ENCODE measurements at places on chromosomes 7 and 10.

DNA sequence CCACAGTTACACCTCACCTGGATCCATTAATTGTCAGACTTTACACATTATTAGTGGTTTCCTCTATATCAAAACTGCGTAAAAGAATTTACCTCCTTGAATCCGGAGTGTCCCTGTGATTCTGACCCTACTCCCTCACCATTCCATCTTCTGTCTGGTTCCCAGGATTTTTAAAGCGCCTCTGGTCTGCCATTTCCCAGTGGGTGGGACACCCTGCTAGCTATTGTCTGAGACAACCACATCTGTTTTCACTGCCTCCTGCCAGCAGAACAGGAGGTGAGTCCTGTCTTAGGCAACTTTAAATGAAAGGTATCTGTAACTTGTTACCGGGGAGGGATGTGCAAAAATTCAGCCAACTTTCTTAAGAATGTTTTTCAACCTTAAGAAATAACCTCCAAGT, 2.3 kb downstream of the MACROH2A2 start:
- DNase-seq: no peak

GRCh38 chr7:11716185-11716584, 115.8 kb downstream of the THSD7A start:
- no peak for DNase-seq

GRCh38 chr10:79063661-79064492, 4.9 kb upstream of the ZMIZ1 start:
- no peak for DNase-seq

- DNase-seq: peak; percentile 58
These were observed 13.1 kb upstream of the LIPF start for GRCh38 chr10:88651101-88651551.

DNA sequence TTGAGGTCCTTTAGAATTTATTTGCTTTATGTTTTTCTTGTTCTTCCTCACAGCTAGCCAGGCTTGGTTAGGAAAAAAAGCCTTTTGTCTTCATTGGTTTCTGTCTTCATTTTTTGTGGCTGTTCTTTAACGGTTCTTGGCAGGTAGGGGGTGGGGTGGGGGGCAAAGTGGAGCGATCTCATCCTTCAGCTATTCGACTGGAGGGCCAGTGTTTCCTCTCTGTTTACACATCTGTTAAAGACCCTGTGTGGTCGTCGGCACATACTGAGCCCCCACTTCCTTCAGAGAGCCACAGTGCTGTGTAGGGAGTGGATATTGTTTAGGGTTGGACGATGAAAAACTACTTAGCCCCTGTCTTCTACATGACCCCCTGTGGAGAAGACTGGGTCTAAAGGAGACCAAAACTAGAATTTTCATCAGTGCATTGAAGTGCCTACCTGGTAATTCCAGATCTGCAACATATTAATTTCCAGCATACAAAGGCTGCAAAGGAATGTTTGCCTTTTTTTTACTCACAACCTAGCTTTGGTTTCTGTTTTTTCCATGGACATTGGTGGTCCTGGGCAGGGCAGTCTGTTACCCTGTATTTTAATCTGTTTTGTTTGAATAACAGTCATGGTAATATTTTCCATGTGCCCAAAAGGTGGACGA, 29.0 kb downstream of the PRPF18 start:
- DNase-seq: no peak

- DNase-seq: peak; percentile 74
These were observed 38.3 kb upstream of the KLHL7 start for GRCh38 chr7:23067271-23067670.

- no peak for DNase-seq
These were observed 194.1 kb downstream of the CREB5 start for GRCh38 chr7:28606421-28606820.

DNA sequence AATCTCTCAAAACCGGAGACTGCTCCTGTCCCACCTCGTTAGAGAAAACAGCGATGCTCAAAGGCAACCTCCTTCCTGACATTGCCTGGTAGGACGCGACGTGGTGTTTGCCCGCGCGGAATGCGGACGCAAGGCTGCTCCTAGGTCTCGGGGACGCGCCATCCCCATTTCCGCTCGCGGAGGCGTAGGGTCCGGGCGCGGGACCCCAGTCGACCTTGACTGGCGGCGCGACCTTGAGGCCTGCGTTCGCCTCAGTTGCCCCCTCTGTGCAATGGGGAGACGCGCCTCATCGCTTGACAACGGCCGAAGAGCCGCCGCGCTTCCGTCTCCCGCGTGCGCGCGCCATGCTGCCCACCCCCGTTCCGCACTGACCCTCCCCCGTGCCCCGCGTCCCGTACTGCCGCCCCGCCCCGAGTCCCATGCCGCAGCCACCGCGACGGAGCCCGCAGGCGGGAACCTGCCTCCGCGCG, 412 bp upstream of the PPIA start:
- no peak for DNase-seq

- DNase-seq: peak; percentile 97
These were observed 339.2 kb upstream of the PODXL start for GRCh38 chr7:131895541-131896164.

DNA sequence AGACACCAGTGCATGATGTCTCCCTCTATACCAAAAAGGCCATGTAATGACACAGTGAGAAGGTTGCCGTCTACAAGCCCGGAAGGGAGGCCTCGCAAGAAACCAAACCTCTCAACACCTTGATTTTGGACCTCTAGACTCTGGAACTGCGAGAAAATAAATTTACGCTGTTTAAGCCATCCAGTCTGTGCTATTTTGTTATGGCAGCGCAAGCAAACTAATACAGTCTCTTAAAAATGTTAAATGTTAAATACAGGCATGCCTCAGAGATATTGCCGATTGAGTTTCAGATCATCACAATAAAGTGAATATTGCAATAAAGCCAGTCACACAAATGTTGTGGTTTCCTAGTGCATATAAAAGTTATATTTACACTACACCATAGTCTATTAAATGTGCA, 5.0 kb upstream of the MINDY3 start:
- no peak for DNase-seq

DNA sequence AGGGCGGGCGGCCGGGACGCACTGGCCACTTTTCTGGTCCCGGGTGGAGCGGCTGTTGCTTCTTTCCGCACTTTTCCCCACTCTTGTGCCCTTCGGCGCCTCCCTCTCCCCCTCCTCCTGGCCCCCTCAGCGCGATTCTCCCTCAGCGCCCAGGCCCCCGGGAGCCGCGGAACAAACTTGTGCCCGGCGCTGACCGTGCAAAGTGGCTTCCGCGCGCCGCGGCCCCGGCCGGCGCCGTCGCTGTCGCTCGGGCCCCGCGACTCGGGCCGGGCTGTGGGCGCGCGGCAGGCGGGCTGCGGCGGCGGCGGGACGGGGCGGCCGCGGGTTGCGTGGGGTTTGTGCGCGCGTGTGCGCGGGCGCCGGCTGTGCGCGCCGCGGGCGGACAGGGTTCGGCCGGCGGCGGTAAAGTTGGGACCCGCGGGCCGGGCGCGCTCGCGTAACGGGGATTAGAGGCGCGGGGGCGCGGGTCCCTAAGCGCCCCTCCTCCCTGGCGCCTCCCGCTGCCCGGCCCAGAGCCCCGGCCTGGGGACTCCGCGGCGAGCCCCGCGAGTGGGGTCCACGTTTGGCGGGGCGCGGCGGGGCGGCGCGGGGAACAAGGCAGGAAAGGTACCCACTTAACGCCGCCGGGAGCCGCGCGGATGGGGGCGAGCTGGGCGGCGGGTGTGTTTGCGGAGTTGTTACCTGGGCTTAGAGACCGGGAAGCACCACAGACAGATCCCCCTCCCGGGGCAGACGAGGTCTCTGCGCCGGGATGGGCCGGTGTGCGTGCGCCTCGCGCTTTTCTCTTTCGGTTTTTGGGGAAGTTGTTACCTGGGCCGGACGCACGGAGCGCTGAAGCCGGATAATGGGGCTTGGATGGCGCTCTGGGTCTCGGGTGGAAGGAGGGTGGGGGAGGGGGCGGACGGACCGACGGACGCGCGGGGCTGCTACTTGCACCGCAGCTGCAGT, 860 bp downstream of the ZEB1 start:
- no peak for DNase-seq

GRCh38 chr10:62688971-62689700, 115.4 kb upstream of the ADO start:
- DNase-seq: no peak

DNA sequence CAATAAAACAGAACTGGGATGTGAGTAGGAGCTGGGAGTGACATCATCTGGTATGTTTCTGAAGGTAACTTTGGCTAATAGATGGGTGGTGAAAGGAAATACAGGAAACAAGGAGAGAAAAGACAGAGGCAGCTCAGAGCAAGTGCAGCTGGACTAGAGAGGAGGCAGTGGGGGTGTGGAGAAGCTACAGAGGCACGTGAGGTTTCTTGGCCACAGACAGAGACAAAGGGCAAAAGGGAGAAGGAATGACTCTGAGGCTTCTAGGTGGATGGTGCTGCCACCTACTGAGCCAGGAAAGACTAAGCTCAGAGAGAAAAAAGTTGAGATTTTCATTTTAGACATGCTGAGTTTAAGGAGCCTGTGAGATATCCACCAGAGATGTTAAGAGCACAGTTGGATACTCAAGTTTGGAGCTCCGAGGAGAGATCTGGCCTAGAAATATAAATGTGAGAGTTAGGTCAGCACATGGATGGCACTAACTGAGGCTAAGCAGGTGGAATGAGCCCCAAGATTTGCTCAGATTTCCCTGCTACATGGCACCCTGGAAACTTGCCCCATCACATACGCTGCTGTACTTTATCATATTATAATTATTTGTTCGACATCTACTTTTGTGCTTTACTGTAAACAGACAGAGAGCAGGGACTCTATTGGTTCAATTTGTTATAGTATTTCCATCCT, 293.0 kb upstream of the IMMP2L start:
- peak; percentile 46 for DNase-seq

DNA sequence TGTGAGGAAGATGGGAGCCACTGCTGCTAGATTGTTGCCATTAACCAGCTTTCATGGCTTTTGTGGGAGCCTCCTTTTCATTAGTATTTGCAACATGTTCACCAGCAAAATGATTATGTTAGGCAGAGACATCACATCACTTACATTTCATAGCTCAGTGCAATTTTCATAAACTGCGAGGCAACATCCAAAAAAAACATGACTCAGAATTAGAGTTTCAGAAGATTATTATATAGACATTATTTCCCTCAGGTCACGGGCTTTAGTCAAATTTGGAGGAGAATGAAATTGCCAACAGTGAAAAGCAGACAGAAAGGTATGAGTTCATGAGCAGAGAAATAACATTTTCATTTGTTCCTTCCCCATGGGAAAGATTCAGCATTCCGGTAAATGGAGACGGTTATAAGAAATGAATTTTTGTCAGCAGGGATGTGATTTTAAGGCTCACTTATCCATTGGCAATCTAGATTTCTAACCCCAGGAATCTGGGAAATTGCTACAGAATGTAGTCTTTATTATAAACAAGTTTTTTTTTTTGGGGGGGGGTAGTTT, 573.2 kb downstream of the AUTS2 start:
- no peak for DNase-seq

DNA sequence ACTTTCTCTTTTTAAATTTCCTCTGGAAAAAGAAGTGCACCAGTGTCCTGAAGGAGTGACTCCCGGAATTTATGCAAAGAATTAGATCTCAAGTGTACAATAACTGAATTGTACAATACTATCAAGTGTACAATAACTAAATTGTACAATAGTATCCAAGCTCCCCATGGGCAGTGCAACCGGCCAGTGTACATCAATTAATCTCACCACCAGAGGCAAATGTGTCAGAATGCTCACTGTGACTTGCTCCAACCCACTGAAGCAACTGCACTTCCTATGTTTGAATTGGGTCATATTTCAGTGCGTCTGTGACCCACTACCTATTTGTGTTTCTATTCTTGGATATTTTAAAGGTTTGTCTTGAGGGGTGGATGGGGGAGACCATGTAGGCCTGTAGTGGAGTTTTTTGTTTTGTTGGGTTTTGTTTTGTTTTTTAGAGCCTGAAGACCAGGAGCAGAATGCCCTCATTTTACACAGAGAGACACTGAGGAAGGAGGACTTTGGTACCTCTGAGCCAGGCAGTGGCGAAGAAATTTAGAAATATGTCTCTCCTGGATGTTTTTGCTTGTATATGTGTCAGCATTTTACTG, 78.5 kb upstream of the CTTNBP2 start:
- no peak for DNase-seq

GRCh38 chr10:125883211-125883610, 2.1 kb upstream of the DHX32 start:
- no peak for DNase-seq

GRCh38 chr10:130371156-130371555, 235.0 kb downstream of the GLRX3 start:
- no peak for DNase-seq

GRCh38 chr10:113993489-113993991, 50.1 kb upstream of the ADRB1 start:
- DNase-seq: no peak
